Stimulated activated CD4-positive, alpha-beta T cell treated with anti-CD3 and anti-CD28 coated beads, TNF-alpha, amount 100 ng/mL, for 24 hours (primary cell): ENCODE measurements at places on chromosomes 2 and 18.

DNA sequence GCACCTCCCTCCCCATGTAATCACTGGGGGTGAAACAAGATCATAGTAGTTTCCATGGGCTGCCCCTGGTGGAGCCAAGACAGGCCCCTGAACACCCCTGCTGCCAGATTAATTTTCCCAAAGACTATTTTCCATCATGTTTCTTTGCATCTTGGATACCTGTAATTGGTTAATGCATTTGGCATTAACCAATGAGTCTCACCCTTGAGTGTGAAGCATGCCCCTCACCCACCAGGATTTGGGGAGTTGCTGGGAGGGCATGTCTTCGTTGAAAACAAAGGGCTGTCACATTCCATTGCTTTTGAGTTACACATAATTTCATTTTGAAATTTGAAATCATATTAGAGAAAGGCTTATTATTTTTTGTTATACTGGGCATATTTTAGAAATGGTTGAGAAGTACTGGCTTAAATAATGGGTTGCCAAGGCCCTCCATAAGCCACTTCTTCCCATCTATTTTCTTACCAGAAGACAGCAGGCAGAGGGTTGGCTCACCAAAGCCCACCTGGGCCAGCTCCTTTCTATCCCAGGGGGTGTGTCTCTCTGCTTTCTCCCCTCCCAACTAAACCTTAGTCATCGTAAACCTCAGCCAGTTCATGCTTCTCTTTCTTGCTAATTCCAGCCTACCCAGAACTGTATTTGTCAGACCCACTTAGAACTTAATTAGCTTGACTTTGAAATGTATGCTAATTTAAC is 51.8 kb downstream of the ATIC start:
- DNase-seq, result no peak

DNA sequence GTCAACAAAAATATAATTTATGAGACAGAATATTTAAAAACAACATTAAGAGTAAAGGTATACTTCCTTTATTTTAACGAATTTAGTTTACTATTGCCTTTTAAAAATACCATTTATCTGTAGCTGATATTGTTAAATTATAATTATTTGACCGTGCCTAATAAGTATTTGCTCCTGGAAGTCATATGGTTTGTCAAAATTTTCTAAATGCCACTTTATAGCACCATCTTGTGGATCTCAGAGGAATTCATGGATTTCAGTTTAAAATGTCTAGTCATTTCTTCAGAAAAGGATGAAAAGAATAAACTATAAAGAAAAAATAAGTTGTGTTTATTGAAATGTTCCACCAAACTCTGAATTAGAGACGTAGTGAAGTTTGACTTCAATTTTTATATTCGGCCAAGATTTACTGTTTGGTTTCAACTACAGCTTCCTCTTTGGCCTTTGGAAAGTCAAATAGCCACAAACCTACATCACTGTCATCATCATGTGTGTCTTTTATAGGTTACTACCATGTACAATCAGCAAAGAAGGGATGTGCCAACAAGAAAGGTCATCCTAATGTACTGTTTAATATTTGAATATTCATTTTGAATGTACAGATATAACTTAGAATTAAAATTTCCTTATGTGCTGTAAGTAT is 10.3 kb upstream of the FTCDNL1 start:
- no peak for DNase-seq

GRCh38 chr2:203675086-203675485 is 31.4 kb upstream of the CD28 start:
- no peak for DNase-seq

GRCh38 chr18:25876330-25876948 is 214.0 kb downstream of the SS18 start:
- DNase-seq, result no peak

GRCh38 chr2:105561401-105561800 is 162.6 kb upstream of the FHL2 start:
- DNase-seq, result no peak

GRCh38 chr18:78678318-78678695 is 301.3 kb upstream of the SALL3 start:
- no peak for DNase-seq

- DNase-seq, result no peak
Observed at GRCh38 chr18:58761241-58761969, 90.1 kb downstream of the MALT1 start.

- DNase-seq, result no peak
Observed at GRCh38 chr18:60976976-60977375, 356.3 kb upstream of the CDH20 start.
